Heart left ventricle (tissue), 16 donors: ENCODE measurements at places on chromosomes 11 and 22. TPM values are rescaled to one million over a fixed set of nuclear protein-coding genes. Genes with fewer than 3 reads are reported as not detected.
A peak's percentile ranks its signal among the peaks of the same experiment; 100 is the strongest.

GRCh38 chr22:42431401-42432019, 693 bp downstream of the NFAM1 start:
- no peak for DNase-seq

- peak; percentile 66 for DNase-seq
Observed at GRCh38 chr11:120303004-120303637, 22.0 kb upstream of the TLCD5 start.

DNA sequence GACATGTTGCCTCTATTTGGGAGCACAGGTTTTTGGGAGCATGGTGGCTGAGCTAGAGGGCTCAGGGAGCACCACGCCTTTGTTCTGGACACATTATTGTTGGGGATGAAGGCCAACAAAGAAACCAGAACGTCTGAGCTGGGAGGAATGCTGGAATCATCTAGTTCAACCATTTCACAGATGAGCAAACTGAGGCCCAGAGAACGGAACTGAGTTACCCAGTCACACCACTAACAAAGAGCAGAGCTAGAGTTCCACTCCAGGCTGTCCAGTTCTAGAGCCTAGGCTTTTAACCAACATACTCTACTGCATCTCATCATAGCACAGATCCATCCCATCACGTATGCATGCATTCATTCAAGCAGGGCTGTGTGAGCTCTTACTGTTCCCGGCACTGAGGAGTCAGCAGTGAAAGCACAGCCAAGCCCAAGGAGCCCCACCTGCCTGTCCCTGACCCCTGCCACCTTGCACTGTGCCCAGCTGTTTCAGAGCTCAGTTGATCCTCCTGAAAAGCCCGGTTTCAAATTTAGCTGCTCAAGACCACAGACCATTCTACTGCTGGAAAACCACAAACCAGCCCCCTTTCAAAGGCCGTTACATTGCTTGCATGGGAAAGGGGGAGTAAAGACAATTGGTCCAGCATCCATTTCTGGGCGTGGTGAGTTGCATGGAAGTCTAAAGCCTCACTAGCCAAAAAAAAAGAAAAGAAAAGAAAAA, 16.9 kb upstream of the TCF20 start:
- peak; percentile 11 for DNase-seq

- no peak for DNase-seq
Observed at GRCh38 chr11:43917851-43918250, 24.6 kb upstream of the C11orf96 start.

DNA sequence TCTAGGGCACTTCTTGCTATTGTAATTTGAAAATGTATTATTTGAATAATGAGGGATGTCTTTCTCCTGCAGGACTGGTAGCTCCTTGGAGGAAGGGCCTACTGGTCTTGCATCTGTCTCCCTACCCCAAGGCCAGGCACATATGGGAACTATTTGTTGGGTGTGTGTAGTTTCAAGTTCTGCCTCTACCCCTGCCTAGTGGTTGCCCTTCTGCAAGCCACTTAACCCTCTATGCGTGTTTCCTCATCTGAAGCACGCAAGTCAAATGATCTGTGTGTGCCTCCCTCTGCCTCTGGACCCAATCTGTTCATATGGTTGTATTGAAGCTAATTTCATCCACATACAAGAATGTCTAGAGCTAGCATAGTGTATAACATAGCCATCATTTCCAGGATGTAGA, 67.0 kb downstream of the WNT11 start:
- DNase-seq, result no peak

DNA sequence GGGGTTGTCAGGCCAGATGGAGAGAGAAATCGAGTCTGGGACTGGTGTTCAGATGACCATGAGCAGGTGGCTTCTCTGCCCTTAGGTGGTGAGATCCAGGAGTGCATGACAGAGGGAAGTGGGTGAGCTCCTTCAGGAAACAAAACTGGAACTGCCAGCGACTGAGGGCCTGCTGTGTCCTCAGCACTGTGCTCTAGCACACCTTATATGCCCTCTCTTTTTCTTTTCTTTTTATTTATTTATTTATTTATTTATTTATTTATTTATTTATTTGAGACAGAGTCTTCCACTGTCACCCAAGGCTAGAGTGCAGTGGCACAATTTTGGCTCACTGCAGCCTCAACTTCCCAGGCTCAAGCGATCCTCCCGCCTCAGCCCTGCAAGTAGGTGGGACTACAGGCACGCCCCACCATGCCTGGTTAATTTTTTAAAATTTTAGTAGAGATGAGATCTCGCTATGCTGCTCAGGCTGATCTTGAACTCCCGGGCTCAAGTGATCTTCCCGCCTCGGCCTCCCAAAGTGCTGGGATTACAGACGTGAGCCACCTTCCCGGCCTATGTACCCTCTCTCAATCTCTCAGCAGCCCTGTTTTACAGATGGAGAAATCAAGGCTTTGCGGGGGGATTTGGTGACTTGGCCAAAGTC, 14.8 kb upstream of the RASD2 start:
- no peak for DNase-seq

DNA sequence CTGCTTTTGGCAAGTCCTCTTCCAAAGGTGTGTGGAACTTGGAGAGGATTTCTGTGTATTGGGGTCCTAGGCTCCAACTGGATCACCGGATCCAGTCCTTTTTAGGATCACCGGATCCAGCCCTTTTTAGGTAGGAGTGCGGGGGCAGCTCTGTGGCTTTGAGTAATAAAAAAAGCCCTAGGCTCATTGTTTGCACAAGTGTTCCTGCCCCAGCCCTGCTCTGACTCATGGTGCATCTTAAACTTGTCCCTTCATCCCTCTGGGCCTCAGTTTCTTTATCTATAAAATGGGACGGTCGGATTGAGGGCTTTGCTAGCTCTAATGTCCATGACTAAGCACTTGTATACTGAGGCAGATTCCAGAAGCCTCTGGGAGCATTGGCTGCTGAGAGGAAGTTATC, 22.7 kb upstream of the CD44 start:
- DNase-seq, result no peak

DNA sequence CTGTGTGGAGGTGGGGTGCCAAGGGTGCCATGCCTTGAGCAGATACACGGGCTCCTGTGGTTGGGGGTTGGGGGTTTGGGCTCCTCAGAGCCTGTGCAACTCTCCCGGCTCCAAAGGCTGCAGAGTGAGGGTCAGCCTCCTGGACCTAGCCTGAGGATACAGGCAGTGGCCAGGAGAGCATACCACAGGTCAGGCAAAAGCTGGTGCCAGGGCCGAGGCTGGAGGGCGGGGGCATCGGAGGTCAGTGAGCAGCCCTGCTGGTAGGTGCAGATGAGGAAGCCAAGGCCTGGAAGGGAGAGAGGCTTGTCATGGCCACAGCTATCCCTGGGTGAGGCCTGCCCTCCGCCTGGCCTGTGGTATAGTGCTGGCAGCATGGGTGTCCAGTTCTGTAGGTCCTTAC, 25.6 kb upstream of the DGCR8 start:
- no peak for DNase-seq

DNA sequence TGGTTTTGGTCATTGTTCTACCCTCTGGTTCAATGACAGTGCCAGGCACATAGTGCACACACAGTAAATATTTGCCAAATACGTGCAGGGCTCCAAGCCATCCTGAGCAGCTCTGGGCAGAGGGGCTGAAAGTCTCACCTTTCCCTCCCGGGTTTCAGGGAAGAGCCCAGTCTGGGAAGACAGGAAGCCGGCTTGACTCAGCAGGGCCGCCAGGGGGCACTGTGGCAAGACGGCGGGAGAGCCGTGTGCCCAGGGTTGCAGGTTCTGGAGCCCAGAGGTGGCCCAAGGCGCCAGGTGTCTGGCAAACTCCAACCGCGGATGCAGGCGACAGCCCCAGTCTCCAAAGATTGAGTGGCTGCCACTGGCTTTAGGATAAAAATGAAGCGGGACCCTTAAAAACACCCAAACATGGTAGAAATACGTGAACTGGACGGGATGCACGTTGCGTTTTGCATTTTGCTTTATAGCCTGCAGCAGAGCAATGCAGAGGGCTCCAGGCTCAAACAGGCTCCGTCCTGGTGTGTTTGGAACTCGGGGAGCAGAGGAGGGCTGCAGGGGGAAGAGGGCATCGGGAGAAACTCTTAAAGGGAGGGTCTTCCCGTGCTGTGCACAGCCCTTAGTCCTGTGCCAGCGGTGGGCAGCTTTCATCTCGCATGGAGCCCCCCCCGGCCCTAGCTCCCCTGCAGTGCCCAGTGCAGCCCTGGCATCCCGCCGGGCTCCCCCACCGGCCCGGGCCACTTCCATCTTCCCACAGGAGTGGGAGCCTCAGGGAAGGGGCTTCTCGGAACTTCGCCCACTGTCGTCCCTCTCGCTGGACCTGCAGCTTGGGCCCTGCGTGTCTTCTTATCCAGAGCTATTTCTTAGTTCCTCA, 10.7 kb downstream of the KRTAP5-5 start:
- DNase-seq, result no peak

GRCh38 chr11:406796-407650, 7.8 kb downstream of the SIGIRR start:
- peak; percentile 93 for DNase-seq

- DNase-seq, result no peak
Observed at GRCh38 chr11:70871881-70872280, 380.5 kb downstream of the SHANK2 start.

GRCh38 chr11:42085736-42086135, 626.3 kb upstream of the LRRC4C start:
- DNase-seq, result no peak

DNA sequence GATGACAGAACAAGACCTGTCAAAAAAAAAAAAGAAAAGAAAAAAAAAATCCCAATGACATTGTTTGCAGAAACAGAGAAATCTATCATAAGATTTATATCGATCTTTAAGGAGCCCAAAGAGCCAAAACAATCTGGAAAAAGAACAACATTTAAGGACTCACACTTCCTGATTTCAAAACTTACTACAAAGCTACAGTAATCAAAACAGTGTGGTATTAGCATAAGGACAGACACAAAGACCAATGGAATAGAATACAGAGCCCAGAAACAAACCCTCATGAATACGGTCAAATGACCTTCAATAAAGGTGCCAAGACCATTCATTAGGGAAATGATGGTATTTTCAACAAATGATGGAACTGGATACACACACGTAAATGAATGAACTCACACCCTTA, 12.2 kb downstream of the ARVCF start:
- DNase-seq, result no peak

GRCh38 chr11:70574725-70575347, 176.5 kb downstream of the CTTN start:
- no peak for DNase-seq

DNA sequence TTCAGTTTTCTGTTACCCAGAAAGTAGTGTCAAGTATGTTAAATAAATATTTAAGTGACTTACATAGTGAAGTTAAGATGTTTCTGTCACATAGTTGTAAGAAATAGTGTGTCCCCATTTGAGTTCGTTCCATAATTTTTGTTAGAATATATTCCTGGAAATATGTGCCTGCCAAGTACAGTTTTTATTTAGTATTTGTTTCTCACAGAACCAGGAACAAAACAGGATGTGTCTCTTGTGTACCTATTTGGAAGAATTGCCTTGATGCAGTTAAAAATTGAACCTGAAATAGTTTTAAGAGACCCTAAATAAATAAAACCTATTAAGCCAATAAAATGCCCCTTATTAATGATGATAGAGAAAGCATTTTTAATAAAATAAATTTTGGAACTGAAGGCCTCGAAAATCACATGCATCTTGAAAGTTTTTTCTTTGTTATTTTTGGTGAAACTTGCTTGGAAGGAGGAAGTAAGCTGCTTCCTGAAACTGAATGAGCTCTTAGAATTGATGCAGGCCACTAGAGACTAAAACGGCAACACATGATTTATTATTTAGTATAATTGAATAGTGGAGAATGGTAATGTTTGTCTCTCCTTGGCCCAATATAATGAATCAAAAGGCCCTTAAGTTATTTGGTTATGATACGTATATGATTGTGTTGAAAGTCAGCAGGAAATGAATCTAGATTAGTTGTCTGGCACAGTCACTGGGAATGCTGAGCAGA, 55.9 kb downstream of the SWAP70 start:
- no peak for DNase-seq

- no peak for DNase-seq
Observed at GRCh38 chr11:100574894-100575769, 112.0 kb upstream of the ARHGAP42 start.

GRCh38 chr22:48279461-48279756, 1517.0 kb downstream of the TBC1D22A start:
- DNase-seq, result no peak

DNA sequence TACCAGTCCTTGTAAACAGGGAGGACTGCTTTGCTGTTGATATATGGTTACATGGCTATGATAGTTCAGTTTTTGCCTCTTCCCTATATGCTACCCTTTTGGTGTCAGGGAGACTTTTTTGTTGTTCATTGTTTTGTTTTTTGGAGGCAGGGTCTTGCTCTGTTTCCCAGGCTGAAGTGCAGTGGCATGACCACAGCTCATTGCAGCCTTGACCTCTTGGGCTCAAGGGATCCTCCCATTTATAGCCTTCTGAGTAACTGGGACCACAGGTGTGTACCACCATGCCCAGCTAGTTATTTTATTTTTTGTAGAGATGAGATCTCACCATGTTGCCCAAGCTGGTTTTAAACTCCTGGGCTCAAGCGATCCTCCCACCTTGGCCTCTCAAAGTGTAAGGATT, 38.6 kb upstream of the SPTBN2 start:
- DNase-seq, result no peak

- DNase-seq, result no peak
Observed at GRCh38 chr11:103824116-103824515, 212.3 kb upstream of the DDI1 start.

- peak; percentile 63 for DNase-seq
Observed at GRCh38 chr11:57325735-57326048, 940 bp upstream of the TNKS1BP1 start.

SLC22A8 gene
- total RNA-seq, result not detected

LUZP2 gene
- 0.30 TPM for total RNA-seq

MISFA gene
- total RNA-seq, result 3.1 TPM

GRIA4 gene
- total RNA-seq, result not detected

KIRREL3 gene
- 0.36 TPM for total RNA-seq

IFITM10 gene
- 0.56 TPM for total RNA-seq

TBX10 gene
- total RNA-seq, result not detected

CARD18 gene
- not detected for total RNA-seq

MFRP gene
- not detected for total RNA-seq

CSNK2A3 gene
- total RNA-seq, result 2.0 TPM

SERPING1 gene
- total RNA-seq, result 87.0 TPM
